ENCODE measurements at places on chromosomes 13 and 19.

DNA sequence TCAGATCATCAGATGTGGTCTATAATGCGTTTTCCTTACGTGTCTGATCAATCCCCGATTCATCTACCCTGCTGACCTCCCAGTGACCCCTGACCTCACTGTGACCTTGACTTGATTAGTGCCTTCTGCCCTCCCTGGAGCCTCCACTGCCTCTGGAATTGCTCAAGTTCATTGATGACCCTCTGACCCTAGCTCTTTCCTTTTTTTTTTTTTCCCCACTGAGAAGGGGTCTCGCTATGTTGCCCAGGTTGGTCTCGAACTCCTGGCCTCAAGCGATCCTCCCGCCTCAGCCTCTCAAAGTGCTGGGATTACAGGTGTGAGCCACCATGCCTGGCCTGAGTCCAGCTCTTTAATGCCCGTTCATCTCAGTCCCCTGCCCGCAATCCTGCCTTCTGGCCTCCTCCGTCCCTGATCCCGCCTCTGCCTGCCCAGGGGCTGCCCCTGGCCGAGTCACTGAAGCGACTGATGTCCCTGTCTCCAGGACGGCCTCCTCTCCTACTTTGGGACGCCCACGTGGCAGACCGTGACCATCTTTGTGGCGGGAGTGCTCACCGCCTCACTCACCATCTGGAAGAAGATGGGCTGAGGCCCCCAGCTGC is 4.0 kb upstream of the FTL start:
- no peak for DNase-seq

- no peak for DNase-seq
These were observed 59.4 kb upstream of the FARP1 start for GRCh38 chr13:98083507-98083906.

- no peak for DNase-seq
These were observed 1.7 kb upstream of the SMAD9 start for GRCh38 chr13:36921631-36922301.

GRCh38 chr19:31167690-31168089 is 181.5 kb downstream of the TSHZ3 start:
- no peak for DNase-seq

- DNase-seq, result no peak
These were observed 5.7 kb downstream of the ING1 start for GRCh38 chr13:110719036-110719710.

DNA sequence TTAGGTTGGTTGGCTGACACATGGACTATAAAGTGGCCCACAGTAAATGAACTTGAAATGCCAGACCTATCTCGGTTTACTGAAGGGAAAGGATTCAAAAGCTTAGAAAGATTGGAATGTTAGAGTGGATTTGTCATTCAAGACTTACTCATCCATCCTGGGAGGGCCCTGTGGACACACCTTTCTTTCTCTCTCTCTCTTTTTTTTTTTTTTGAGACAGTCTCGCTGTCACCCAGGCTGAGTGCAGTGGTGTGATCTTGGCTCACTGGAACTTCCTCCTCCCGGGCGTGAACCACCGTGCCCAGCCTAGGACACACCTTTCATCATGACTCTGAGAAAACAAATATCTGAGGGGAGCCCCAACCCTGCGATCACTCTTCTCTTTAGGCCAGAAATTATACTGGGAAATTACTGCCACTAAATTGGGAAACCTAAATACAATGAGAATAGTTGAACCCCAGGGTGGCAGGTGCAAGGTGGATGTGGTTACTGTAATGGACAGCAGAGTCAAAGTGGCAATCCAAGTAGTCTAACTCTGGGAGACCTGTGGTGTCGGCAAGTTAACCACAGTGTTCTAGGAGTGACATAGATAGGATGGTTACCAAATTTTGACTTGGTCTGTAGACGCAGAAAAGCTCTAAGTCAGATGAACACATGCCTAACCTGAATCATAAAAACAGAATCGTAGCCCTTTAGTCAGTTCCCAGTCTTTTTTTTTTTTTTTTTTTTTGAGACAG is 47.1 kb upstream of the ZMYM5 start:
- DNase-seq, result no peak

GRCh38 chr13:86510792-86511191 is 711.6 kb upstream of the SLITRK6 start:
- DNase-seq, result no peak

DNA sequence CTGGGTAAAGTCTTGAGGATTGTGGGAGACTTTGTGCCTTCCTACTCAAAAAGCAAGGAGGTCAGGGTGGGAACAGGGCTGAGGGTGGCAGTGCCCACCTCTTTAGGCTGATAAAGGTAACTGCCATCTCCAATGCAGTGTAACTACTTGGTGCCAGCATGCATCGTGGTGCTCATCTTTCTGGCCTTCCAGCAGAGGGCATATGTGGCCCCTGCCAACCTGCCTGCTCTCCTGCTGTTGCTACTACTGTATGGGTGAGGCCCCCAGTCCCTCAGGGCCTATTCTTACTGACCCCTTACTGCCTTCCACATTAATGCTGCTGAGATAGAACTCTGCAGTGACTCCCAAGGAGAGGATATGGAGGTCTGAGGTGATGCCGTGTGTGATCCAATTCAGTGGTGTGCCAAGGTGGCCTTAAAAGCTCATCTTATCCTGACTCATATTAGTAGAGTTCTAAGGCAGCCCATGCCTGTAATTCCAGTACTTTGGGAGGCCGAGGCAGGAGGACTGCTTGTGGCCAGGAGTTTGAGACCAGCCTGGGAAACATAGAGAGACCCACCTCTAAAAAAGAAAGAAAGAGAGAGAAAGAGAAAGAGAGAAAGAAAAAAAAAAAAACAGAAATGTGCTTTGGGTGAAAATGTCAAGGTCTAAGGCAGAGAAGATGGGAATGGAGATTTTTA is 9.7 kb upstream of the ARHGAP45 start:
- DNase-seq, result no peak

DNA sequence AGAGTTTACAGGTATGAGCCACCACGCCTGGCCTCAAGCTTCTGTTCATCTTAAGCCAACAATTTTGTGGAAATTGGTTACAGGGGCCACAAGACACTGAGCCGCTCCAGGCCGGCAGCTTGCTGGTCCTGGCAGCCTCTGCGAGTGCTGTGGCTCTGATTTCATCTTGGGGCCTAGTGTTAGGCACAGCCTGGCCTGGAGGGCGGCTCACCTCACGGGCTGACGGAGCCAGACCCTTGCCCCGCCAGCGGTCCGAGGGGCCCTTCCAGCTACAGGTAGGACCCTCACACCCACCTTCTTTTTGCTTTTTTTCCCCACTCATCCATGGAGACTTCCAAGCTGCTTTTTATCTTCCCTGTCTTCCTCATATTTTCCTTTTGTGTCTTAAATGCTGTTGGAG is 8.6 kb downstream of the ZNF544 start:
- no peak for DNase-seq

GRCh38 chr19:7787141-7787540 is 24.1 kb downstream of the CLEC4M start:
- DNase-seq, result no peak

DNA sequence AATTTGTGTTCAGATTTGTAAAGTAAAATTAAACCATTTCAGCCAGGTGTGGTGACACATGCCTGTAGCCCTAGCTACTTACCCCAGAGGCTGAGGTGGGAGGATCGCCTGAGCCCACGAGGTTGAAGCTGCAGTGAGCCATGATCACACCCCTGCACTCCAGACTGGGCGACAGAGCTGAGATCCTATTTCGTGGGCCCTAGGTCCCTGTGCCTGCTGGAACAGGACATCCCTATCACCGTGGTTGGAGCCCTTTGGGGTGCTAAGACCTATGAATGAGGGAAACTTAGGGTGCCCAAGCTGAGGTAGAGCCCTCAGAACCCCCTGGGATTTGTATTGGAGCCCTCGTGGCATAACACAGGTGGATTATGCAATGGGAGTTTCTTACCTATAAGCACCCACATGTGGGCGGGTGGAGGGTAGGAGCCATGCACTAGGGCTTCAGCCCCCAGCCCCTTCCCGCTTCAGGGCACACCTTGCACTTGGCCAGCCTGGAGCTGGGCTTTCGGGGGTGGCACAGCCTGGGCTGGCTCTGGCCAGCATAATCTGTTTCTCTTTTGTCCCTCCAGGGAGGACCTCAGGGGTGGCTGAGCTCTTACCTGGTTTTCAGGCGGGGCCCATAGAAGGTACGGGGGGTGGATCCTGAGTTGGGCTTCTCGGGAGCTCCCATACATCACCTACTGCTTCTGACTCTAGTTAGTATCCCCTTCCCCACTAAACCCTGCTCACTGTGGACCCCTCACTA is 7.2 kb upstream of the USF2 start:
- DNase-seq, result no peak

GRCh38 chr19:52664461-52664860 is 26.3 kb upstream of the ZNF83 start:
- DNase-seq, result no peak

GRCh38 chr13:51549050-51549449 is 35.2 kb upstream of the WDFY2 start:
- no peak for DNase-seq

- no peak for DNase-seq
These were observed 2512.0 kb downstream of the PCDH9 start for GRCh38 chr13:64718116-64718515.

GRCh38 chr13:53743906-53744305 is 715.3 kb downstream of the OLFM4 start:
- DNase-seq, result no peak

DNA sequence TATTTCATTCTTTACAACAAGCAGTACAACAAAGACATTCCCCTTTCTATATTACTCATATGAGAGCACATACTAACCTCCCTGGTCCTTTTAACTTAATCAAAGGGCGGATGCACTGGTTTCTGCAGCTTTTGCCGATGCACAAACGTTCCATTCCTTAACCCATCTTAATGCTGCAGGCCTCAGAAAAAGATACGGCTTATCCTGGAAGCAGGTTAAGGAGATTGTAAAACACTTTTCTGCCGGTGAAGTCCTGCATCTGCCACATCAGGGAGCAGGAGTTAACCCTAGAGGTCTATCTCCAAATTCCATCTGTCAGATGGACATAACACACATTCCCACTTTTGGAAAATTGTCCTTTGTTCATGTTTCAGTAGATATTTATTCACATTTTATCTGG is 11.5 kb upstream of the ZNF814 start:
- no peak for DNase-seq

DNA sequence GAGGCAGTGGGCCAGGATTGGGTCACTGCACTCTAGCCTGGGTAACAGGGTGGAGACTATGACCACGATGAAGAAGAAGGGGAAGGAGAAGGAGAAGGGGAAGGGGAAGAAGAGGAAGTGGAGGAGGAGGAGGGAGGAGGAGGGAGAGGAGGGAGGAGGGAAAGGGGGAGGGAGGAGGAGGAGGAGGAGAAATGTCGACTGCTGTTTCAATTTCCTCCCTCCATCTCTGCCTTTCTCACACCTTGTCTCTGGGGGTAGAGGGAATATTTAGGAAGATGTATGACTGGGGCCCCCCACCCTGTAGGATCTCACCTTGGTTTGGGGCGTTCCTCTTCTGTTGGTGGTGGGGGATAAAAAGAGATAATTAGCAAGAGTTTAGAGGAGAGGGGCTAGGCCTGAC is 3.8 kb downstream of the TNNT1 start:
- DNase-seq, result no peak

GRCh38 chr19:55678121-55678671 is 3.2 kb downstream of the EPN1 start:
- no peak for DNase-seq

- no peak for DNase-seq
These were observed 13.8 kb downstream of the LRP3 start for GRCh38 chr19:33207903-33208302.

DNA sequence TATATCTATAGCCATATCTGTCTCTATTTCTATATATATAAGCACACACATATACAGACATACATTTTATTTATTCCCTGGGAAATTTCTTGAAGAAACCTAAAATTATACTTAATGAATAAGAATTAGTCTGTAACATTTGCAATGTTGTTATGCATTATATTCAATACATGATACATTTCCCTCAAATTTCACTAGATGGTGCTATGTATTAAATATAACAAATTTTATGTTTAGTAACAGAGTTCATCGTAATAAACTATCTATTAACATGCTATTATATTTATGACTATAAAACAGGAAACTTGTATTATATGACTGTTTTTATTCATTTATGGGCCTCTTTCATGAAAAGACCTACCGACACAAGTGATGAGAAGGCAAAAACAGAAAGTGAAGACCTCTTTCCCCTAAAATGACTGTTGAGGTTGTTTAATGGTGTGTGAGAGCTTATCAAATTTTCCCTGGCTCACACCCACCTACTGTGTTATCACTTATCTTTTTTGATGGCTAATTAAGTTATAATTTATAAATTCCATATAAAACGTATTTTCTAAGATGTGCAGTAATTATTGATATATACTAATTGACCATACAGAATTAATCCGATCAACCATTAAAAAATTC is 881.9 kb downstream of the SLITRK6 start:
- no peak for DNase-seq

Measured in T-helper 22 cell (primary cell).